Naive B cell (primary cell): ENCODE measurements at places on chromosomes 5 and 9.

DNA sequence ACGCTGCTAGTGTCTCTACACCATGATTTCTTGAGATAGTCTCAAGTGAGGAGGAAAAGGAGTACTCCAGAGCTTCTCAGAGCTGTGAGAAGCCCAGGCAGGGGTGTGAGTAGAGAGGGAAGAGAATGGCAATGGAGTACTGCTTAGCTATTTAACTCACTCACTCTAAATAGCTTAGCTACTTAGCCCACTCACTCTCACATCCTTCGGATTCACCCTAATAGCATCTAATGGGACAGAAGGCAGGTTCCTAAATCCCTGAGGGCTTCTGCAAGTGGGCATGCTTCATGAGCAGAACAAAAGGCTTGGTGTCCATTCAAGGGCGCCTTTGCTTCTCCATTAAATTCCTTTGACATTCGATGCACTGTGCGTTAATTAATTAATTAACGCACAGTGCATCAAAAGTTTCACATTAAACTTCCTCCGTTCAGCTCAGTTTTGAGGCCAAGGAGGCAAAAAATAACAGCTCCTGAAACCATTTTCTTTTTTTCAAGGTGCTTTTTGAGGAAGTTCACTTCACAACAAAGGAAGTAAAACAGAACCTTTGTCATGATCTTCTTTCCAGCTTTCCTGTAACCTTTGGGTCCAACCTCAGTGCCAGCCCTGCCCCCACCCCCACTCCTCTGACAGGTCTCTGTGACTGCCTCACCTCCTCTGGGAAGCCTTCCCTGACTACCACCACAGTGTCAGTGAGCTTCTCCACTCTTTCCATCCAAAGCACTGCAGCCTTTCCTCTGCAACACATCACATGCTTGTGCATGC is 294.0 kb downstream of the SEC61B start:
- peak; percentile 50 for DNase-seq

GRCh38 chr5:14267166-14267838 is 124.2 kb downstream of the TRIO start:
- DNase-seq = no peak

GRCh38 chr9:134575103-134575900 is 66.3 kb upstream of the COL5A1 start:
- DNase-seq = no peak

- DNase-seq = no peak
Observed at GRCh38 chr5:112960863-112961504, 15.6 kb upstream of the DCP2 start.

- no peak for DNase-seq
Observed at GRCh38 chr9:4168526-4168925, 131.3 kb downstream of the GLIS3 start.

- no peak for DNase-seq
Observed at GRCh38 chr5:59473611-59474010, 419.9 kb downstream of the PDE4D start.

DNA sequence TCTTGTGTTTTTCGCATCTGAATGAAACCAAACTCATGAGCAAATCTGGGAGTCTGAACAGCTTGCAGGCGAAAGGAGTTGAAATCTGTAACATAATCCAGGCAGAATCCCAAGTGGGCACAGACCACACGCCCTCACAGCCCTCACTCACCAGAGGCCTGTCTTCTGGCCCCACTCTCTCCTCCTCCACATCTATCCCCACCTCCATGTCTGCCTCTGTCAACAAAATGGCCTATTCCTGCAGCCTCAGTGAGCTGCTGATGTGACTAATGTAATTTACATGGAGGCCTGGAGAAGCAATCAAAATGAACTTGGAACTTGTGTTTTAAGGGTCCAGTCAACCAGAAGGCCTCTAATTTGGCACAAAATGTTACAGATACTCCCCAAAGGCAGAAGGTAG is 136.6 kb downstream of the GNA14 start:
- DNase-seq = no peak

GRCh38 chr9:98260635-98261034 is 5.2 kb upstream of the TBC1D2 start:
- DNase-seq = no peak

GRCh38 chr5:159955056-159955624 is 38.9 kb downstream of the ADRA1B start:
- no peak for DNase-seq

- no peak for DNase-seq
Observed at GRCh38 chr5:173328844-173329490, 753 bp upstream of the STC2 start.

- no peak for DNase-seq
Observed at GRCh38 chr5:73112359-73112758, 8.0 kb upstream of the TMEM171 start.

GRCh38 chr9:35789541-35789940 is 1.9 kb upstream of the NPR2 start:
- no peak for DNase-seq

- no peak for DNase-seq
Observed at GRCh38 chr5:22352493-22352892, 500.7 kb downstream of the CDH12 start.

GRCh38 chr5:127061537-127061936 is 11.8 kb downstream of the C5orf63 start:
- DNase-seq = no peak

DNA sequence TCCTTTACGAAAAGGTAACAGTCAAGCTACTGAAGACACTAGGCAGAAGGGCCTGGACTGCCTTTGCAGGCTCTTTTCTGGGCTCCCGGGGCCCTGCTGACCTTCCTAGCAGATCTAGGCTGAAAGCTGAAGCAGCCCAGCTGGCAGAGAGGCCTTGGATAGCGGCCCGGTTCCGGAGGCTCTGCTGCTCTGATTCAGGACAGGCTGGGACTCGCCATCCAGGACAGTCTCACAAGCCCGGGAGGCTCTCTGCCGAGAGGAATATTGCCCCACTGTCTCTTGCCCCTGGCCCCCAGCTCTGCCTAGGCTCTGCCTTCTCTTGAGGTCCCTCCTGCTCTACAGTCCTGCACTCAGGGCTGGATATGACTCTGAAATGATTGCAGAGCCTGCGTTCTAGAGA is 67.8 kb downstream of the PSD2 start:
- no peak for DNase-seq

GRCh38 chr9:99076030-99076429 is 28.9 kb upstream of the TGFBR1 start:
- DNase-seq = no peak

- DNase-seq = no peak
Observed at GRCh38 chr9:36935332-36935731, 98.7 kb downstream of the PAX5 start.

DNA sequence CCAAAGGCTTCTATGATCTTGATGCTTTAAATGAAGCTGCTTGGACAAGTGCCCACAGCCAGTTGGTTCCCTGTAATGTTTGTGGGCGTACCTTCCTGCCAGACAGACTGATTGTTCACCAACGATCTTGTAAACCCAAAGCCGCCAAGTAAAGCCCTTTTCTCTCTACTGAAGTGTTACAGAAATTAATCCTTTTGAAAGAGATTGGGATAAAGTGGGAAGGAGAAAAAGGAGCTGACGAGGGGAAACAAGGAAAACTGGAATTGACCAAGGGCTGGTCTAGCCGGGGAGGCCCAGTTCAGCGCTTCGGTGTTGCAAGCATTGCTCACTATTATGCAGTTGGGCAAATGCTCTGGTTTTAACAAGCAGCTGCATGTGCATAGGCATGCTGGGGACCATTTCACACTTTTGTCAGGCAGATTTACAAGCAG is 53.2 kb downstream of the ZNF474 start:
- DNase-seq = no peak
